ENCODE measurements at places on chromosomes 4 and X.

GRCh38 chr4:90689739-90690138 lies 562.5 kb downstream of the CCSER1 start:
- no peak for DNase-seq

DNA sequence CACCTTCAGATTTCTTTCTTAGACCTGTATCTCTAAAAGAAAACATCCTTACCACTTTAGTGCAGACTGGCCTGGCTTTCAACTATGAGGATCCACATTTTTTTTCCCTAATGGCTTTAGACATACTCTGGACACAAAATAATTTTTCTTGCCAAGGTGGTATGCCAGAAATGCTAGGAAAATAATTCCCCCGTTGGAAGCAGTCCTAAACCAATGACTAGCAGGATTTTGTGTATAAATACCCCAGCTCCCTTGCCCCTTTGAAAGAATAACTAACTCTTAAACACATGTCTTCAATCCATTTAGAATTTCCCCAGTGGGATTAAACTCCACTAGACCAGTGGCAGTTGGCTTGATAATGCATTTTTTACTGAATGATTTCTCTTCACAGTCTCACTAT lies 500.5 kb upstream of the FTHL17 start:
- no peak for DNase-seq

DNA sequence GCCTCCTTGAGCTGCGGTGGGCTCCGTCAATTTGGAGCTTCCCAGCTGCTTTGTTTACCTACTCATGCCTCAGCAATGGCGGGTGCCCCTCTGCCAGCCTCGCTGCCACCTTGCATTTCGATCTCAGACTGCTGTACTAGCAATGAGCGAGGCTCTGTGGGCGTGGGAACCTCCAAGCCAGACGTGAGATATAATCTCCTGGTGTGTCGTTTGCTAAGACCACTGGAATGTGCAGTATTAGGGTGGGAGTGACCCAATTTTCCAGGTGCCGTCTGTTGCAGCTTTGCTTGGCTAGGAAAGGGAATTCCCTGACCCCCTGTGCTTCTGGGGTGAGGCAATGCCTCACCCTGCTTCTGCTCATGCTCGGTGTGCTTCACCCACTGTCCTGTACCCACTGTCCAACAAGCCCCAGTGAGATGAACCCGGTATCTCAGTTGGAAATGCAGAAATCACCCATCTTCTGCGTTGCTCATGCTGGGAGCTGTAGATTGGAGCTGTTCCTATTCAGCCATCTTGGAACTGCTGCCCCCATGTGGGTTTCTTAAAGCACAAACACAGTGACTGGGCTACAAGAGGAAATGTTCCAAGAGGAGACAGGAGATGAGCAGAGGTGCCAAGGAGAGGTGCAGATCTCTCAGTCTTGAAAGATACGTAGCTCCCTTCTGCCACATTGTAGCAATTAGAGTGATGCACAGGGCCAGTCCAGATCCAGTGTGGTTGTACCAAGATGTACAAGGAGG lies 193.0 kb upstream of the IGFBP7 start:
- DNase-seq: no peak

DNA sequence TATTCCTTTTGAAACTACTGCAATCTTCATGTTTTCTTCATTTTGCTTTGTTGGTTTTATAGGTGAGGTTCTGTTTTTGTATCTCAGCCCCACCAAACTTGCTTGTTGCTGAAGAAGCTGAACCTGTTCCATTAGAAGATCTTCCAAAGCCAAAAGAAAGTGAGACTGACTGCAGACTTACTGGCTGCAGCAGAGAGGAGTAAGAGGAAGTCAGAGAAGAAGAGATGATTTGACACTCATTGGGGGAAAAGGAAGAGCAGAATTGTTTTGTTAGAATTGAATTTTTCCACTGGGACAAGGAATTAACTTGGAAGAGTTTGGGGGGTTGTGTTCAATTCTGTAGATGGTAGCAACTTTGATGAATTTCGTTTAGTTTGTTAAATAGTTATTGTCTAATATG lies 3.1 kb downstream of the TEX13D start:
- no peak for DNase-seq

GRCh38 chrX:34880656-34881055 lies 61.9 kb upstream of the FAM47B start:
- DNase-seq: no peak

DNA sequence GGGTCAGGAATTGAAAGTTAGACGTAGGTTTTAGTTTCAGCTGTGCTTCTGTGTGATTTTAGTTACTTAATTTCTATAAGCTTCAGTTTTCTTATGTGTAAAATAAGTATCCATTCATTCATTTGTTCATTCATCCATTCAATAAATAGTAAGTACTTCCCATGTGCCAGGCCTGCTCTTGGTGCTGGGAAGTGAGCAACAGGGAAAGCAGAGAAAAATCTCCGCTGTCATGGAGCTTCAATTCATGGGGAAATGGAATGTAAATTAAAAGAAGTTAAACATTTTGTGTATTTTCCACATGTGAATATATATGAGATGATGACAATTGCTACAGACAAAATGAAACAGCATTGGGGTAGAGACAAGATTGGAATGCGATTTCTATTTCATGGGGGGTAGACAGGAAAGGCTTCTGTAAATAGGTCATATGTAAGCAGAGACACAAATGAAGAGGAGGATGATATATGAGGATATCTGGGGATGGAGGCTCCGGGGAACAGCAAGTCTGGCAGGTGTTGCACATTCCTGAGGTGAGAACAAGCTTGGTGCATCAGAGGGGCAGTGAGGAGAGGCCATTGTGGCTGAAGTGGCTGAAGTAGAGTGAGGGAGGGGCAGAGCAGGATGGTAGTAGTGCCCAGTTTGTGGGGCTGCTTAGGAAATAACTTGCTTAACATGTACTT lies 66.2 kb downstream of the FHIP1A start:
- no peak for DNase-seq

- DNase-seq: no peak
Measured at GRCh38 chrX:129641941-129642340, 12.8 kb downstream of the APLN start.

DNA sequence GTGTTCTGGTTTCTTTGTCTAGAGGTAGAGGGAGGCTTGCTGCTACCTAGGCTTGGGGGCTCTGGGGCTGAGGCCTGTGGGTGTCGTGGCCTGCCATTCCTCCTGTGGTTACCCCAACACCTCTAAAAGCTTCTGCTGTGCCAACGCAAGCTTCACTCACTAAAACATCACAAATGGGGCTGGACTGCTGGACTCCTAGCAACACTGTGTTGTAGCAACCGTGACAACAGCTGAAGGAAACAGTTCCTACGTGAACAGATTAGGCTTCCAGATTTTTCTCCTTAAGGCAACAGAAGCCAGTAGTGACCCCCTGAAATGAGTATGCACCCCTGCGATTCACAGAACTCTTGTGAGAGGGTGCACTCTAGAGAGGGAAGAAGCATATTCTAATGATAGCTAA lies 138.3 kb upstream of the TEX13D start:
- no peak for DNase-seq

DNA sequence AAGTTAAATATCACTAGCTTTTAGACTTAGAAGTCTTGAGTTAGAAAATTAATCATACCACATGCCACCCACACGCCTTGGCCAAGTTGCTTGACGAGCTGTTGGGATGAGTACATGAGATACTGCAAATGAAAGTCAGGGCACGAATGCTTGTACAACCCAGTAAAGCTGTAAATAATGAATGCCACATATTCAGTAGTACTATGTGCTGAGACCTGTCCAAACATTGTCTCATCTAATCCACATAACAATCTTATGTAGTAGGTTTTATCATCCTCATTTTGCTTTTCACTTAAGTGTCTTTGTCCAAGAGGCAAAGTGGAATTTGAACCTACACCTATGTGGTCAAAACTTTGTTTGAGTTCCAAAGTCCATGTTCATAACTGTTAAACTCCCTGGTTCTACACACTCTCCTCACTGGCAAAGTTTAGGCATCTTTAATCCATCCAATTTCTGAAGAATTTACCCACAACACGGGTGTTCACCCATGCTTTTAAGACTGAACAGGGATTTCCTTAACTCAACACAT lies 74.1 kb downstream of the LDB2 start:
- DNase-seq: no peak

DNA sequence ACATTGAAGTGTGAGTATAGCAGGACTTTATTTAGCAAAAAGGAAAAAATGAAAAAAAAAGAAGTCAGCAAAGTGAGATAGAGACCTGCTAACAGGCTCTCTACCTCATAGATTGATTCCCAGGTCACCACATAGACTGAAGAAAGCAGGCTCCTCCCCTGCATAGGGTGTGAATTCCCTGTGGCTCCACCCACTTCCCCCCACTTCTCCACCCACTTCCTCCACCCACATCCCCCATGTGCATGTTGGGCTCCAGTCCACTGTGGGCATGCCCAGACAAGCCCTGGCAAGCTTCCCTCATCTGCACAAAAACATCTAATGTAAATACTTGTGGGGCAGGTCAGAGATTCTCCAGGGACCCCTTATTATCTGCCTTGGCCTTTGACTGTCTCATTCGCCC lies 97.8 kb downstream of the TMEM47 start:
- DNase-seq: no peak

DNA sequence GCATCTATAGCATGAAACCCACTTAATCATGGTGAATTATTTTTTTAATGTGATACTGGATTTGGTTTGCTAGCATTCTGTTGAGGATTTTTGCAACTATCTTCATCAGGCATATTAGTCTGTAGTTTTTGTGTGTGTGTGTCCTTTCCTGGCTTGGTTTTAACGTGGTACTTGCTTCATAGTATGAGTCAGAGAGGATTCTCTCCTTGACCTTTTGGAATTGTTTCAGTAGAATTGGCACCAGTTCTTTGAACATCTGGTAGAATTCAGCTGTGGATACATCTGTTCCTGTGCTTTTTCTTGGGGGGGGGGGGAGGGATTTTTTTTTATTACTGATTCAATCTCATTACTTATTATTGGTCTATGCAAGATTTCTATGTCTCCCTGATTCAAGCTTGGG lies 232.0 kb upstream of the KLF8 start:
- no peak for DNase-seq

DNA sequence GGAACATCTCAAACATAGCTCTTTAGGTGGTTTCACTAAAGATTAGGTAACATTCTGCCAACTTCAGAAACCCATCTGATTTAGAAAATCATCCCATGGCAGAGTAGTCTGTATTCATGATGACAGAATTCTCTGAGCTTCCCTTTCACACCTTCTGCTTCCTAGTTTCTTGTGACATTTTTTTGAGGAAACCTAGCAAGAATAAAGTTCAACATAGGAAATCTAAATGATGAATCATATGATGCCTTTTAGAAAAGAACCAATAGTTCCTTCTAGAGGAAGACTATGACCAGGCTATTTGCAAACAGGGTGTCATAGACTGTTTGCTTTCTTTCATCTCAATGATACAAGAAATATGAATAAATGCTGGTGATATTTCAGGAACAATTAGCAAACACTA lies 49.8 kb upstream of the CAMK2D start:
- DNase-seq: no peak

- DNase-seq: peak; percentile 4
Measured at GRCh38 chrX:69163936-69164741, 1.1 kb downstream of the PJA1 start.

- no peak for DNase-seq
Measured at GRCh38 chr4:96342790-96343455, 503.0 kb downstream of the PDHA2 start.

- DNase-seq: no peak
Measured at GRCh38 chrX:119151051-119151380, 23.4 kb upstream of the KIAA1210 start.

DNA sequence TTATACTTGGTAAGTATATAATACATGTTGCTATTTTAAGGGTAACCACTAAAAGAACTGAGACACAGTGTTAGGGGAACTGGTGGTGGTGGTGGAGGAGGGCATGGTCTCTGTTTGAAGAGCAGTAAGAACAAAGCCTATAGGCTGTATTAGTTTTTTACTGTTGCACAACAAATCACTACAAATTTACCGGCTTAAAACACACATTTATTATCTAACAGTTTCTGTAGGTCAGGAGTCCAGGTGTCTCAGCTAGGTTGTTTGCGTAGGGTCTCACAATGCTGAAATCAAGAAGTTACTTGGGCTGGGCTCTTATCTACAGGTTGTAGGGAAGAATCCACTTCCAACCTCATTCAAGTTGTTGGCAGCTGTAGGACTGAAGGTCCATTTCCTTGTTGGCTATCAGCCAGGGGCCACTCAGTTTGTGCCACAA lies 52.6 kb downstream of the CASK start:
- DNase-seq: no peak

GRCh38 chr4:77203380-77204197 lies 46.6 kb downstream of the CCNG2 start:
- peak; percentile 35 for DNase-seq

- no peak for DNase-seq
Measured at GRCh38 chr4:128758314-128758922, 51.1 kb upstream of the JADE1 start.

DNA sequence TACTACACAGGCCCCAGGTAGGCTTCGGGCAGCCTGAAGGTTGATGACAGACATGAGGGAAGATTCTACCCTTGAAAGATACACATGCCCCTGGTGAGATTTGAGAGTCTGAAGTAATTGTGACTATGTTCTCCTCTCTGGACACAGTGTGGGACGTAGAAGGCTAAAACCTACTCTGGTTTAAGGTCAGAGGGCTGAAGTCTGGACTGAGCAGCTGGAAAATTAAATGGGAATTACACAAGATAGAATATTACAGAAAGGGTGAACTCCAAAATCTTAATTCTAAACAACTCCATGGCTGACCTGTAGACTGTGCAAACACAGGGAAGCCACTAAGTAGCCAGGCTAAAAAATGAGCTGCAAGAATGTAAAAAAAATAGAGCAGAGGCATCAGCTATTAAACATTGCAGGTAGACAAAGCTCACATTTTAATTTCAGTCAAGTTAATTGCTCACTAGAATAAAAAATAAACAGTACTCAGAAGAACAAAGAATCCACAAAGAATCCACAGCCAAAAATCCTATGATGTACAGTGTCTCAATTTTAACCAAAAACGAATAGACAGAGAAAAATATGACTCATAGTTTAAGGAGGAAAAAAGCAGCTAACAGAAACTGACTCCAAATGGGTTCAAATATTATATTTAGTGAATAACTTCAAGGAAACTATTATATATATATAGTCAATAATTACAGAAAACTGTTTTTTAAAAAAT lies 170.4 kb downstream of the PCDH18 start:
- DNase-seq: no peak

DNA sequence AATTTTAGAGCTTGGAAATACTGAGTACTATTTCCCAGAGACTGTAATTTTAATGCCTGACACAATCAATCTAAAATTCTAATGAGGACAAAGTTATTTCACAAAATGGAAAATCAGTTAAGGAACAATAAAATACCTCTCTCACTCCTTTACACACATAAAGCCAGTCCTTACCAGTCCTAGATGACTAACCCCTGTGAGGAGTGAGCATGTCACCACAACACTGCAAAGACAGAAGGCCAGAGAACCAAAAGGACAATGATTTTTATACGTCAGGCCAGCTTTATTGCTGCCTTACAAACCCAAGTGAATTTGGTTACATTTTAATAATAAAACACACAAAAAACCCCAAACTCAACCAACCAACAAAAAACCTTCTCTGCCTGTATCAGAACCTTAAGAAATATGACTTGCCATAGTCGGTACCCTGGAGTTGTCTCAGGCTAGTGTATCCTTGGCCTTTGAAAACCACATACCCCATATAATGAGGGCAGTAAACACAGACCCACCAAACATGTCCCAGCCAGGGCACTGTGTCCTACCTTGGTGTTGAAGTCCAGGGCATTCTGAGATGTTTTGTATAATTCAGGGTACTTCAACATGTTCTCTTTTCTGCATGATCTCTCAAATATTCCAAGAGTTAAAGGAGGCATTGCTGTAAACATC lies 57.6 kb downstream of the SHISA3 start:
- no peak for DNase-seq

Data from stimulated activated CD8-positive, alpha-beta memory T cell treated with anti-CD3 and anti-CD28 coated beads, Interleukin-4, amount 100 ng/mL, for 1 hour (primary cell).